ENCODE measurements at places on chromosomes 11 and 22.
A peak's percentile ranks its signal among the peaks of the same experiment; 100 is the strongest.

DNA sequence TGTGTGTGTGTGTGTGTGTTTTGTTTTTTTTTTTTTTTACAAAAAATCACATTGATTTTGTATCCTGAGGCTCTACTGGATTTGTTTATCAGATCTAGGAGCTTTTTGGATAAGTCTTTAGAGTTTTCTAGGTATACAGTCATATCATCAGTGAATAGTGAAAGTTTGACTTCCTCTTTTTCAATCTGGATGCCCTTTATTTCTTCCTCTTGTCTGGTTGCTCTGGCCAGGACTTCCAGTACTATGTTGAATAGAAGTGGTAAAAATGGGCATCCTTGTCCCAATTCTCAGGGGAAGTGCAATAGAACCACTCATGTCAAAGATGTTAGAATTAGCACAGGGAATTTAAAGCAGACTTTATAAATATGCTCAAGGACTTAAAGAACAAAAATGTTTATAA is 32.6 kb upstream of the PRDM11 start:
- DNase-seq, result no peak

DNA sequence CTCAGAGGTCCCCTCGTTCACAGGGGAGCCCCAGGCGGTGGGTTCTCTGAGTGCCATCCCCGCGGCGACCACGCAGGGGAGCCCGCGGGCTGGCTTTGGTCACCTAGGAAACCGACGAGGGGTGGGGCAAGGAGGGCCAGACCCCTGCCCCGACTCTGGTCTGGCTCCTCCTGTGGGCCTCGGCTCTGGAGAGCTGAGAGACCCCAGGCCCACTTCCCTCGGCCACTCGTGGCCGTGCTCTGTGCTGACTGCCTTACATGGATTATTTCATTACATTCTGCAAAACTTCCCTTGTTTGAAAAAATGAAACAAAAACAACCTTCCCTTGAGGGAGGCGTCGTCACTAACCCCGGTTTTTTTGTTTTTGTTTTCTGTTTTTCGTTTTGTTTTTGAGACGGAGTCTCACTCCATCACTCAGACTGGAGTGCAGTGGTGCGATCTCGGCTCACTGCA is 15.1 kb upstream of the CYTH4 start:
- peak; percentile 45 for DNase-seq

- no peak for DNase-seq
Observed at GRCh38 chr11:72773291-72773690, 20.6 kb downstream of the STARD10 start.

DNA sequence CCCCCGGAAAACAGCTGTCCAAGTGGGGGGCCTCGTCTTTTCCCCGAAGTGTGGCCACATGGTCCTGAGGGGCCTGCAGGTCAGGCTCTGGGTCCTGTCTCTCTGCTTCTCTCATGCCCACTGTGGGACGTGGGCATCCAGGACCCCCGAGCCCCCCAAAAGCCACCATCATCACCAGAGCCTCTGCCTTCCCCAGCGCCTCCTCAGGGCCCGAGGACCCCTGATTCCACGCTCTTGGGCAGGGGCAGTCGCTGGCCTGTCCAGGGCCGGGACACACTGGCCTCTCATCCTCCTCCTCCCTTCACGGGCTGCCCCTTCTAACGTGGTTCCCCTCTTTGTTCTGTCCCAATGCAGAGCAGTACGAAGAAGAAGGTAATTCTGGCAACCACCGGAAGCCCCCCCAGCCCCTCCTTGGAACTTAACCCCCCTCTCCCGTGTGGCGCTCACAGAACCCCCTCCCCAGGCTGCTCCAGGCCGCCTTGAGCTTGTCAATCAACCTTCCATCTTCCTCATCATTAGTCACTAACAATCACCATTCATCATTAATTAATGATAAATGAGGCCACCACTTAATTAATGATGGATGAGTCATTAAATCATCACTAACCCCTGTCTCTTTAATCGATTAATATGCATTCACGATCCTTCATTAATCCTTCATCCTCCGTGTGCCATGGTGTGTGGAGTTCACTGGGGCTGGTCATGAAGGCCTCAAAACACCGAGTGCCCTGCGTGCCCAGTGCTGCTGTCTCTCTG is 3.9 kb downstream of the TNNT3 start:
- DNase-seq, result no peak

DNA sequence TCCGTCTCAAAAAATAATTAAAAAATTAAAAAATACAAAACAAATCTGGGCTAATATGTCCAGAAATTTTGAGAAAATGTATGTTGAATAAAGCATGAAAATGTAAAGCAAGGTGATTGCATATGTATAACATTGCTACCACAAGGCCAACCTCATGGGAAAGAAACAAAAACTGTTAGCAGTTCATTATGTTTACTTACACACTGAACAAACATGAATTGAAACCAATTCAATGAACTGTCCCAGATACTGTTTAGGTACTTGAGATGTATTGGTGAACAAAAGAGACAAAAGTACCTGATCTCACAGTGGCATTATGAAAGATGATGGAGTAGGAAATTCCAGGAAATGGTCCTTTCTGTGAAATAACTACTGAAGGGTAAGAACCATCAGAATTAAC is 43.8 kb upstream of the IGLL5 start:
- DNase-seq, result no peak

DNA sequence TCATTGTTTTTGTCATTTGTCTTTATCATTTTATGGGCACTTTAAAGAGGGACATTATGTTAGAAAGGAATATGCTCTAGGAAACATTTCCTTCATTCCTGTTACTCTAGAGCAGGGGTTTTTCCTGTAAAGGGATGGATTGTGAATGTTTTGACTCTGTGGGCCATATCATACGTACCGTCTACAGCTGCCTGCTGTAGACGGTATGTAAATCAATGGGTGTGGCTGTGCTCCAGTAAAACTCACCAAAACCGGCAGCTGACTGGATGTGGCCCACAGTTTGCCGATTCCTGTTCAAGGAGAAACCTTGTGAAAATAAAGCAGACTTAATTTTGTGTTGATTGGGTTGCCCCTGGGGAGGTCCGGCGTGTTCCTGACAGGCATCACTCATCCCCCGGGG is 7.3 kb downstream of the IGHMBP2 start:
- no peak for DNase-seq

DNA sequence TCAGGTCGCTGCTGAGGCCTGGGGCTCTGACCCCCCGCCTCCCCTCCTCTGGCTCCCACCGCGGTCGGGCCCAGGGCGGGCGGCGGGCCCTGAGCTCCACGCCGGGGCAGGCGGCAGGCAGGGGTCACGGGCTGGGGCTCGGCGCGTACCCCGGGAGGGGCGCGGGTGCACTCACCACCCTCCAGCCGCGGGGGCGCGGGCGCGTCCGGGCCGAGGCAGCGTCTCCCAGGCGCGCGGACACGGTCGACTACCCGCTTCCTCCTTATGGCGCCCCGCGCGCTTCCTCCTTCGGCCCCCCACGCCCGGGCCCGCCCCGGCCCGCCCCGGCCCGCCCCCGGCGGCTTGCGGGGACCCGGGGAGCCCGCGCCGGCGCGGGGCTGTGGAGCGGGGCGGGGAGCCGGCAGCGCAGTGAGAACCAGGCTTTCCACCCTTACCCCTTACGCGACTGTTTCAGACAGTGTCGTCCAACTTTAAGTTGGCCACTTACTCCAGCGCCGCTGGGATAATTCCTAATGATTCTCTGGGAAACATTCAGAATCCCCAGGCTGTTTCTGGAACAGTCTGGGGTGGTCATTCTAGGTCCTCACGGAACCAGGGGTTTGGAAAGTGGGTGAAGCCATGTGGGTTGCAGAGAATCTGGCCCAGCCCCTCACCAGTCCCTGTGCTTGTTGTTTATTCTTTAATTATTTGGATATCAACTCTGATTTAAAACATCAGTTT is at the start of gene BID:
Gene BID, minus strand, starts transcription at position 264 of the 720 bp plus-strand sequence. CDS start 24,353 bp downstream, outside the sequence.
- DNase-seq, result no peak

DNA sequence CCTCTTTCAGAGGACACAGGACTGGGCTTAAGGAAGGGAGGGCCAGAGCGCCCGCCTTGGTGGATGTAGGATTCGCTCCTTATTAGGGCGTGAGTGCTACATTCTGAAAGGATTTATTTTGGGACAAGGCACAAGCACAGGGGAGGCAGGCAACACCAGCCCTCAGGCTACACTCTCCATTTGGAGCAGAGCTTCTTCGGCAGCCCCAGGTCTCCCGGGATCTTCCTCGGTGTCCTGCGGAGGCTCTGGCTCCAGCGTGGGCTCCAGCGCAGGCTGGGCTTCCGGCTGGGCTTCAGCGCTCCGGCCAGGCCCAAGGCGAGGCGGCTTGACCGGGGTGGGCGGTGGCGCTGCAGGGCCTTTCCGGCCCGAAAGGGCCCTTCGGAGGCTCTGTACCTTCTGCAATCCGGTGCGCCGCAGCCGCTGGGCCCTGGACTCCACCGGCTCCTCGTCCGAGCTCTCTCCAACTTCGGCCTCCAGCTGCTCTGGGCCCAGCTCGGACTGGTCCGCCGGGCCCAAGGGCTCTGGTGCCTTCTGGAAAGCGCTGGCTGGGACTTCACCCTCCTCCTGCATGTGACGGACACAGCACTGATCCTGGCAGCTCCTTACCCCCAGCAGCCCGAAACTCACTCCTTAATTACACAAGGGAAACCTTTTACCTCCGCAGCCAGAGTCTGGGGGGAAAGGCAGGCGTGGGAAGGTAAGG is 1.1 kb downstream of the CAVIN3 start:
- DNase-seq, result no peak

DNA sequence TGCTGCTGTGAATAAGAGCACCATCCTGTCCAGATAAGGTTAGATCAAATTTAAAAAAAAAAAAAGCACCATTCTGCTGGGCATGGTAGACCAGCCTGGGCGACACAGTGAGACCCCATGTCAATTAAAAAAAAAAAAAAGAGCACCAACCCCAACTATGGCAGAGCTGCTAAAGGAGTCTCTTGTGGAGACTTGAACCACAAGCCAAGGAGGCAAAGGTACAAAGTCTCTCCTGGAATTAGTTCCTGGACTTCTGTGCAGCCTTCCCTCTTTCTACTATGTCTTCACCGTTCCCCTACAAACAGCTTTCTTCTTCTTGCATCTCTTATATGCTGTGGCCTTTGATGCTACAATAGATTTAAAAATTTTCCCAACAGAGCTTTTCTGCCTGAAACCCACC is 1.3 kb downstream of the PIK3C2A start:
- DNase-seq, result no peak

- no peak for DNase-seq
Observed at GRCh38 chr22:35630387-35630793, 13.3 kb upstream of the MB start.

- DNase-seq, result no peak
Observed at GRCh38 chr22:20299746-20300136, 20.1 kb downstream of the DGCR6L start.

All from stimulated activated CD4-positive, alpha-beta T cell treated with anti-CD3 and anti-CD28 coated beads, Interleukin-2, amount 100 ng/mL, for 4 hours (primary cell).